ENCODE measurements at places on chromosomes 3 and 15.

GRCh38 chr3:8805774-8806173 lies 36.4 kb upstream of the OXTR start:
- no peak for DNase-seq

- no peak for DNase-seq
Measured at GRCh38 chr3:147361454-147362420, 44.6 kb downstream of the ZIC4 start.

- no peak for DNase-seq
Measured at GRCh38 chr15:68589053-68589452, 10.3 kb downstream of the CORO2B start.

- no peak for DNase-seq
Measured at GRCh38 chr15:70627734-70628548, 135.4 kb downstream of the UACA start.

DNA sequence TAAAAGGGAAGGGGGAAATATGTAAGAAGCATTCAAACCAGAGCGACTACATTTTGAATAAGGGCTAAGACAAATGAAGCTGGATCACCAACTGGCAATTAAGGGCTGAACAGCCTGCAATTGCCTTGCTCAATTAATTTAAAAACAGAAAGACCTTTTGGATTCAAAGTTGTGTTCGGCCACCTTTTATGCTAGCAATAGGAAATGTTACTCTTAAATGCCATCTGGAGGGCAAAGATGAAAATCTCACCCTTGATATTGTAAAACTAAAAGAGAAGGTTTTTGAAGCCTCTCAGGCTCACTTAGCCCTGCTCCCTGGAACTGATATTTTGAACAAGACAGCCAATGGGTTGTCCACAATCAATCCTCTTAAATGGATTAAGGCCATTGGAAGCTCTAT lies 44.2 kb downstream of the ACAD9 start:
- no peak for DNase-seq

- no peak for DNase-seq
Measured at GRCh38 chr3:171000281-171000680, 26.2 kb downstream of the SLC2A2 start.

- DNase-seq, result no peak
Measured at GRCh38 chr15:41921167-41921566, 27.3 kb upstream of the SPTBN5 start.

DNA sequence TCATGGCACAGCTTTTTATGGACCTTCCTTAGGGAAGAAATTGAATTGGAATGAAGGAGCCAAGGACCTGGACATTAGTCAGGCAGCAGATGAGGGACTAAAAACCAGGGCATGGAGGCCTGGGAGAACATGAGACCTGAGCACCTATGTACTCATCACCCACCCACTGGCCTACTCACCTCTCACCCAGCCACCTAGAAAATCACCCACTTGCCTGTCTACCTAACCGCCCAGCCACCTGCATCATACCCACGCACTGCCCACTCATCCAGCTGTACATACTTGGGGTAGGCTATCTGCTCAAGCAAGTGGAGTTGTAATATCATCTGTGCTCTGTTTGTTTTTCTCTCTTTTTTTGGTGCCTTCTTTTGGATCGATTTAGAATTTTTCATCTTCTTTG lies 65.3 kb upstream of the SLCO2A1 start:
- no peak for DNase-seq

DNA sequence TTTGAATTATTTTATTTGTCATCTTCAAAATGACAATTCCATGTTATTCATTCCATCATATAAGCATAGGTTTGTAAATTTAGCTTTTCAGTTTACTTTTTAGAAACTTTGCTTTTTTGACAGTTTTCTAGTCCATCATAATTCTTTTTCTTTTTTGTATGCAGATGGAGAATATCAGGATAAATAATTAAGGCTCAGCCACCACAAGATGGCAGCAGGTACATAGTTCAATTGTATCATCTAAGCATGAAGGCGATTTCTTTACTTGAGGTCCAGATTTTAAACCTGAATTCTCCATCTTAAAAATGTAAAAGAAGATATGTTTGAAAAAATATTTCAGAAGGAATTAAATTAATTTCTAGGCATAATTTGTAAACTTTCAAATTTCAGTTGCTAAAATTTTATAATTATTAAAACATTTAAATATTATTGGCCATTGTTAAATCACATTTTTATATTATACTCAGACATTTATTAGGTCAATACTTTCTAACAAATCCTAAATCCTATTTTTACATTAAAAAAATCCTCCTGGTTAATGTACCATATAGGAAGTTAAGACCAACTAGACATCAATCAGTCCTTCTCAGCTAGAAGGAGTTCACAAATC lies 15.1 kb downstream of the PLSCR5 start:
- DNase-seq, result no peak

DNA sequence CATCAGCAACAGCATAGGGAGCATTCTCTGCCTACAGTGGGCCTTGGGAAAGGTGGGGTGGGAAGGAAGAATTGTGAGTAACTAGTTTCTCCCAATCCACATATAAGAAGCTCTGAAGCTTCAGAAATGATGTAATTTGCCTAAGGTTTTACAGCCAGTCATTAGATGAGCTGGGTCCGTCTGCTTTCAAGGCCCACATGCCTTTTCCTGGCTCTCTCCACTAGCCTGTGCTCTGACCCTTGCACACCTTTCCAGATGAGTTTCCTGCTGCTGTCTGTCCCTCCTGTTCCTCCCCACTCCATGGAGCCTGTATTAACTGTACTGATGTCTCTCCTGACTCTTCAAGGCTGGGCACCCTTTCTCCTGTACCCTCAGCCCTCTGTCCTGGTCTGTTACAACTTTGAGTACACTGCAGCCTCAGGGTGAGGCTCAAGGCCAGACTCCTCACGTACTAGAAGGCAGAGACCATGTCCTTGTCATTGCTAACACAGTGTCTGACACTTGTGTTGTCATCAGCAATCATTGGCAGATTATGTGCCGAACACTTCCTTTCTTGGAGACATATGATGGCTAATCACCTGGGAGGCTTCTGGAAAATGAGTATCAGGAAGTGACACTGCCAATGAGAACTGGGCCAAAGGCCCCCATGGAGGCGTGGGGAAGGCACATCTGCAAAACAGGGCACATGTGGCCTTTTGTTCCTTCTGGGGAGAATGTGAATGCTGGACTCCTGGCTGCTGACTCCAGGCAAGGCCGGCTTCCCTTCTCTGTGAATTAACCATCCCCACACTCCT lies 6.6 kb downstream of the TM6SF1 start:
- no peak for DNase-seq

DNA sequence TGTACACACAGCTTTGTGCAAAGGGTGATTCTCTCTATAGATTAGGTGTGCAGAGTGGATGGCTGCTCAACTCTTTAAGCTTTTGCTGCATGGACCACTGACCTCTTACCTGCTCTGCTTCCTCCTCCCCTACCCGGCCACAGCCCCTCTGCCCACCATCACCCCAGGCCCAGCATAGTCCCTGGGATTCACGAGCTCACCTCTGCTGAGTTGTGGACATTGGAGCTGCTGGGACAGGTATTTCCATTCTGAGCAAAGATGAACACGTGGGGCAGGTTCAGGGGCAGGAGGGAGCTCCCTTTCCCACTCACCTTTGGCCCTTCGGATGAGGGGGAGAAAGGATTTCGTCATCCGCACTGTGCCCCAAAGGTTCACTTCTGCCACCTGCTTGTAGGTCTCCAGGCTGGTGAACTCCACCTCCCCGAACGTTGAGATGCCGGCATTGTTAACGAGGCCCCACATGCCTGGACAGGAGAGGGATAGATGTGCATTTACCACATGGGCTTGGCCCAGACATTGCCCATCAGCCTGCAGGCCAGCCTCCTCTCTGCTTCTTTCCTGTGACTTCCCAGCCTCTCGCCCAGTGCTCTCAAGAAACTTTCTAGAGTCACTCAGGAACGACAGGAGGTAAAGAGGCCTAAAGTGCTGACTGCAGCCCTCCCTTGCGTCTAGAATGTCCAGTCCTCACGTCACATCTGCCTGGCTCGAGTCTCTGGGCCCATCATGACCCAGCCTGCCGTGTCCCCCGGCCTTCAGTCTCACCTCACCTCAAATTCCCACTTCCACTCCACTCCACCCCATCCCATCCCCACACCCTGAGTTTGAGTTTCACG lies 41.6 kb downstream of the BDH1 start:
- DNase-seq, result no peak

- DNase-seq, result no peak
Measured at GRCh38 chr15:69786136-69786701, 311.5 kb downstream of the TLE3 start.

DNA sequence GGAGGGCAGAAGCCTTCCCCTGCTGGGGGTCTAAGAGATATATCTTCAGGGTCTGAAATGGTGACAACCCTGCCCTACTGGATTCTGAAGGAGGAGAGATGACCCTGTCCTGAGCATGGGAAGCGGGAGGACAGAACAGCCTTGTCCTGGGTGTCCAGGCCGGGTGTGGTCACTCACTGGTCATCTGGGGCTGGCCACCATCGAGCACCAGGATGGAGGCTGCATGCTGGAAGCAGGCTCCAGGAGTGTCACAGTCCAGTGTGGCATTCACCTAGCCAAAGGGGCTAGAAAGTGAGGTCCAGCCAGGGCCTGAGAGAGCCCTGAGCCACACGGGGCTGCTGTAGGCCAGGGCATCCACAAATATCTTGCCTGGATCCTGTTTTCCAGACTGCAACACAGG lies 5.2 kb downstream of the CDHR4 start:
- no peak for DNase-seq

- no peak for DNase-seq
Measured at GRCh38 chr3:53780806-53781205, 65.4 kb downstream of the CHDH start.

Measured in activated CD4-positive, alpha-beta T cell treated with anti-CD3 and anti-CD28 coated beads for 1 hour (primary cell).